ENCODE measurements at places on chromosomes 3 and 15. TPM values are rescaled to one million over a fixed set of nuclear protein-coding genes. Genes with fewer than 3 reads are reported as not detected.

DNA sequence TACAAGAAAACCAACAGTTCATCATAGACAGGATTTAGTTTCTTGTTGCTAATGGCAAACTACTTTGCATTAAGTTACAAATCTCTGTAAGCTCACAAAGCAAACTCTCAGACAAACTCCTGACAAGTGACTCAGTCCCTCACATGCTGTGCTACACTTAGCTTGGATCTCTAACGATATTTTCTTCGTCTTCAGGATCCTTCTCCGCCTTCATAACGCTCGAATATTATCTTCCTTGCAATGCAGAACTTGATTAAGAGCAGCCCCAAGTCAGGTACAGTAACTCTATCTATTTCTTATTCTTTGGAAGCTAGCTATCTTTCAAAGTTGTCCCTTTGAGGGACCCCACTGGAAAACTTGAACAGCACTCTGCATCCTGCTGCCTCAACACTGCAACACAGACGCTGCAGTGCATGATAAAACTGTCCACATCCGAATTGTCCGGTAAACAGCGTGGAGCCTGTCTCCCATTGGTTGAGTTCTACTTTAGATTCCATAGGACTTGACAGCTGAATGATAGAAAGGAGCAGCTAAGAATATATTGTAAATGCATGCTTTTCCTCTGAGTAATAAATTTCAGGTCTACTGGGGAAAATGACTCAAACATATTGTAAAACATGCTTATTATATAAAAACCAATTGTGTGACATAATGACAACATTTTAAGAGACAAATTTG, 61.3 kb downstream of the UACA start:
- no peak for DNase-seq

- no peak for DNase-seq
Observed at GRCh38 chr3:117708601-117709000, 999.0 kb downstream of the TUSC7 start.

- DNase-seq, result no peak
Observed at GRCh38 chr3:851098-851790, 241.6 kb upstream of the CNTN6 start.

- DNase-seq, result no peak
Observed at GRCh38 chr15:29376590-29376989, 107.0 kb upstream of the NSMCE3 start.

DNA sequence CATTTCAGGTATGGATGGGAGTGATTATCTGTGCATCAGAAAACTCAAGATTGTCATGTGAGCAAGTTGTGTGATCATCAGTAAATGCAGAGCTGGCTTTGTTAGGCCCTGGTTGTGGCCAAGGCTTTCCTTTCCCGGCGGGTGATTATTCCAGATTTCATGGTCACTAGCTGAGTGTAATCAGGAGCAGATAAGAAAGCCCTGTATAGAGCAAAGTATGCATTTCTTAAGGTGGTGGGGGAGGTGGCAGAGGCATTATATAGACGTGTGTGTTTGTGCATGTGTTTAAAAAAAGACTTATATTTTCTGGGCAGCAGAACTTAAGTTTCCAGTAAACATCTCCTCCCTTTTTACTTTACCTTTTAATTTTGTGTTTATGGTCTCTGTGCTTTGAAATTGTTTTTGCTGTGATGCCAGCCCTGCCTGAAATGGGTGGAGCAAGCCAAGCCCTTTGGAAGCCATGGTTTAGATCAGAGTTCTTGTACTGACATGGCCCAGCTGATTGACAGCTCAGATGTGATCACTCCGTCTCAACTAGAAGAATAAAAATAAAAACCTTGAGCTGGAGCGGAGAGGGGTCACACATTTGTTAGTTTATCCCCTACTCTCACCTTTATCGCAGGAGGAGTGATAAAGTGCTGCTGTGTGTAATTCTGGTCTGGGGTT, 22.2 kb downstream of the SMAD3 start:
- no peak for DNase-seq

- DNase-seq, result no peak
Observed at GRCh38 chr15:73959801-73960200, 32.3 kb downstream of the STOML1 start.

DNA sequence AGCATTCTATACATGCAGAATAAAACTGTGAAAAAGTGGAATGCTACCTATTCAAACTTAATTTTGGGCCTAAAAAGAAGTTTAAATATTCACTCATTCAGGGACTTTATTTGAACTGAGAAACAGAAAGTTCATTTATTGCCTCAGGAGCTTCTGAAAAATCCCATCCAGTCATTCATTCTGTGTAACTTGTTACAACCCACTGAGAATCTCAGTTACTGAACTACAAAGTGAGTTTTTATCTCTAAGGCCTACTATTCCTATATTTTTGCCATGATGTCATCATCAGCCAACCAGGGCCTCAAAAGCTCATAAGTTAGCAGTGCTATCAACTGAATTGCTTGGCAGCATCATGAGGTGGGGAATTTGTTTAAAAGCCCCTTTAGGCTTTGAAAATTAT, 98.0 kb upstream of the BOC start:
- DNase-seq, result no peak

DNA sequence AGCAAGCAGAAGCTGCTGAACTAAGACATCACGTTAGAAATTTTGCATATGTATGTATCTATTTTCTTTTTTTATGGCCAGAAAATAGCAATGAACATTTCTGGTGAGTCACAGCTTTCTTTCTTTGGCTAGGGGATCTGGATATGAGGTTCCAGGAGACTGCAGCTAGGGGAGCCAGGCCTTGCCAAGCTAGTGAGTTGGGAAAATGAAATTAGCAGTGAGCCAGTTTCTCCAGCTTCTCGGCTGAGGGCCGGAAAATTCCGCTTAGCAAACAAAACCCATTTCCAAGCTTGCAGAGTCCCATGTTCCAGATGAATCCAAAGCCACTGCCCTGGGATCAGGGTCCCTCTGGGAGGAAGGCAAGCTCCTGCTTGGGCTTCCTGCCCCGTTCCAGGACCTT, 137.6 kb downstream of the SRGAP3 start:
- DNase-seq, result no peak

- no peak for DNase-seq
Observed at GRCh38 chr3:156664831-156665178, 9.6 kb upstream of the TIPARP start.

DNA sequence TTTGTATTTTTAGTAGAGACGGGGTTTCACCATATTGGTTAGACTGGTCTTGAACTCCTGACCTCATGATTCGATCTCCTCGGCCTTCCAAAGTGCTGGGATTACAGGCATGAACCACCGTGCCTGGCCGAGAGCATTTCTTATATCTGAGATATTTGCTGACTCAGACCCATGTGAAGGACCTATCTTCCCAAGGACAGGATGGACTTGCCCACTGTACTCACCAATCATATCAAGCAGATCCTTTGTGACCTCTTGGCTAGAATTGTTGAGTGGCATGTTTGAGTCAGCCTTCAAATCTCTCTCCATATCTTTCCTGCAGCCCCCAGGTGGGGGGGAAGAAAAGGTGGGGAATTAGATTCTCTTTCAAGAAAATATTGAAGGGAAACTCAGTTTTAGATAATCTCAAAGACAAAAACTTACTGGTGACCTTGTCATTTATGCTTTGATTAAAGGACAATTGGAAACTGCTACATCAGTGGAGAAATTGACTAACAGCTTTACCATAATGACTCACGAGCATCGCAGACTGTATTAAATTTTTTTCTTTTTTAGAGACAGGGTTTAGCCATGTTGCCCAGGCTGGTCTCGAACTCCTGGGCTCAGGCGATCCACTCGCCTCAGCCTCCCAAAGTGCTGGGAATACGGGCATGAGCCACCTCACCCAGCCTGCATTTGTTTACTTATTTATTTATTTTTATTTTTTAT, 3.1 kb downstream of the C3orf62 start:
- no peak for DNase-seq

DNA sequence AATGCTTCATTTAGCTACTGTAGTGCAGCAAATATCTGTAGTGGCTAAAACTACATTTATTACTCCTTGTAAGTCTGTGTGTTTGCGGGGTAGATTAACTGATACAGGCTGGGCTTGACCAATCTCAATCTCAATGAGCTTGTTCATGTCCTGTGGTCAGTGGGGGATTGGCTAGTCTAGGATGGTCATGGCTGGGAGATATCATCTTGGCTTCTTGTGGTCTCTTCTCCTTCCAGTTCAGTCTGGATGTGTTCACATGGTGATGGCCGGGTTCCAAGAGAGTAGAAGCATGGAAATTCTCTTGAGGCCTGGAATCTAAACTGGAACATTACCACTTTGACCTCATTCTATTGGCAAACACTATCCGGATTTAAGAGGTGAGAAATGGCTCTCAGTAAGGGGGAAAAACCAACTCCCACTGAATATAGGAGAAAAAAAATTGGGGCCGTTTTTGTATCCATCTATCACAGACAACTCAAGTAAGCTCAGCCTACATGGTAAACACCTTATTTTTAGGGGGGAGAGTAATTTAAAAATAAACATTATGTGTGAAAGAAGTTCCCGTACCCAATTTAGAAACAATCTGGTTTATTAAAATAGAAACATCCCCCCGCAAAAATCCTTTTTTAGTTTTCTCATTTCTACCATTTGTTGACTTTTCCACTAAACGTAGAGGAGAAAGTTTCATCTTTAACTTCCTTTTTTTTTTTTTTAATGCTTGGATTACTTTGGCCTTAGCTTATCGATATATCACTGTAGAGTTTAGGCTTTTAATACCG, 284.9 kb upstream of the TBC1D5 start:
- no peak for DNase-seq

DNA sequence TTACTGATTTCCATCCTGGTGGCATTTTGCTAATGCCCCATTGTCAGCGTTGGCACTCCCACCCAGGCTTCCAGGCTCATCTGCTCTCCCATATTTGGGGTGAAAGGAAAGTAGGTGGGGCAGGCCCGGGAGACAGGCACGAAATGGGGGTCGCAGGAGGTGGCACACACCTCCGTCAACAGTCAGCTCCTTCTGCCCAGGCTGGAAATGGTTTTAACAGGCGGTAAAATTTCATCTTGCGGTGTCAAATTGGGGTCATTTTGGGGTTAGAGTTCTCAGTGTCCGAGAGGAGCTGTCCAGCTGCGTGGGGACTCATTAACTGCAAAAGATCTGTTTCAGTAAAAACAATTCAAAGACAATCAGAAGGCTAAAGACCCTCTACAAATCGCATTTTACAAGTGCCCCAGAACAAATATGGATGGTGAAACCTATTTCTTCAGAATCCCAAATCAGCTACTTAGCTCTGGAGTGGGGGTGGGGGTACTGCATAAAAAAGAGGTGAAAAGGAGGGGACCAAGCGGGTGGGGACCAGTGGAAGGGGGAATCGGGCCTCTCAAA, 4.2 kb upstream of the MEIS2 start:
- DNase-seq, result no peak

DNA sequence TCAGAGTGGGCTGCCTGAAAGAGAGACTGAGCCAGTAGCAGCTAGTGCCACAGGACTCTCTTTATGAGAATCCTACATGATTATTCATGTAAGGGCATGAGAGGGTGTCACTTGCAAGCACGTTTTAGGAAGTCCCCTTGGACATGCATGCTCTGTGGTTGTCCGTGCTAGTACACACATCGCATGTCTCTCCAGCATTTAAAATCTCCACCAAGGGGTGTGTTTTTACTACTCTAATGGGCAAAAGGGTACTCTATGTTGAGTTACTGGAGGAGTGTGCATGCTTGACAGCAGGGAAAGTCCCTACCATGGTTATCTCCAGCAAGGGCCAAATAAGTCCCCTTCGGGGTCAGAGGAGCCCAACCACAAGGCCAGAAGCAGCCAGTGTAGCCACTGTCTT, 70.7 kb downstream of the DCLK3 start:
- DNase-seq, result no peak

GRCh38 chr15:75696311-75696720, 16.3 kb downstream of the CSPG4 start:
- no peak for DNase-seq

DNA sequence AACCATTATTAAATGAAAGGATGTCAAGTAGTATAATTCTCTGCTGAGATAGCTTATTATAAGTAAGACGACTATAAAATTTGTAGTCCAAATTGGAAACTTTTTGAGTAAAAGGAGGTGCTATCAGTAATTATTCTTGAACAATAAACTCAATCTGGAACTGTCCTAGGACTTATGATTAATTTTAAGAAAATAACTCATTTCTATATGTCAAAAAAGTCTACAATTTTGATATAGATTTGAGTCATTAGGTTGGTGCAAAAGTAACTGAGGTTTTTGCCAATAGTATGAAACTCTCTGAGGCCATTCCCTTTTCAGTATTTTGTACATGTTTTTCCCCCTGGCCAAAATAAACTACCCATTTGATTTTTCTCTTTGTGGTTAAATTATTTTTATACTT, 41.0 kb downstream of the LEKR1 start:
- DNase-seq, result no peak

DNA sequence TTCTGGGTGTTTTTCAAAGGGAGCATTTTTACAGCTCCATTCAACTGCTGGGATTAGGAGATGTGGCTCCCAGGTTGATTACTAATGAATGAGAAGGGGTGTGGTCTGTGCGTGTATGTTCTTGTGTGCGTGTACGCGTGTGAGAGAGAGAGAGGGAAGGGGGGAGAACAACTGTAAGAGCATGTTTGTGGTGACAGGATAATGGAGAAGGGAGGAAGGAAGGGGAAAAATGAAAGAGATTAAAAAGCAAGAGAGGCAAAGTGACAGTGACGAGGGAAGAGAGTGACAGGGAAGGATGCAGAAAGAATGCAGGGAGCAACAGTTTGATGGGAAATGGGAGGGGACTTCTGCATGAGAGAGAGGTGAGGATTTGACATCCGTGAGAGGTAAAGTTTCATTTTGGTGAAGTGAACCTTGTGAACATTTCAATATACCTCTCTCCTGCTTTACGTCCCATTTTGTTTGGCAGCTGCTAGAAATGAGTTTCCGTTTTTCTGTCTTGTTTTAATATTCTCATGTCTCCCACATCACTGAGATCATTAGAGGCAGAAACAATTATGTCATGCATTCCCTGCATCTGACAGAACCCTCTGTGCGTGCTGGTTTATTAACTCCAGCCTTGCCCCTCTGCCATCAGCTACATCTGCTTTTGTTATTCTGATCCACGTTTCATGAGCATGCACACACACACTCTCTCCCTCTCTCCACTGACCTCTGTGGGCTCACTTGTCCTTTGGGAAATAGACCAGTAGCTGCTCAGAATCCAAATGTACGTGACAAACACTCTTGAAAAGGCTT, 161.6 kb downstream of the GAP43 start:
- no peak for DNase-seq

SAXO2 gene
- 1.6 TPM for total RNA-seq

EFCC1 gene
- total RNA-seq, result 0.11 TPM

CYP1A1 gene
- total RNA-seq, result 2.4 TPM

TMEM45A gene
- 0.44 TPM for total RNA-seq

KLHL6 gene
- total RNA-seq, result 31.3 TPM

CELF6 gene
- total RNA-seq, result 0.68 TPM

ERC2 gene
- total RNA-seq, result not detected

FETUB gene
- total RNA-seq, result not detected

CLDN16 gene
- total RNA-seq, result not detected

SLC28A1 gene
- not detected for total RNA-seq

LRRC58 gene
- total RNA-seq, result 37.6 TPM

Measured in CD8-positive, alpha-beta memory T cell (primary cell).